Posterior cingulate gyrus (tissue), 11 donors: ENCODE measurements at places on chromosomes 12 and 14.
A peak's percentile ranks its signal among the peaks of the same experiment; 100 is the strongest.

DNA sequence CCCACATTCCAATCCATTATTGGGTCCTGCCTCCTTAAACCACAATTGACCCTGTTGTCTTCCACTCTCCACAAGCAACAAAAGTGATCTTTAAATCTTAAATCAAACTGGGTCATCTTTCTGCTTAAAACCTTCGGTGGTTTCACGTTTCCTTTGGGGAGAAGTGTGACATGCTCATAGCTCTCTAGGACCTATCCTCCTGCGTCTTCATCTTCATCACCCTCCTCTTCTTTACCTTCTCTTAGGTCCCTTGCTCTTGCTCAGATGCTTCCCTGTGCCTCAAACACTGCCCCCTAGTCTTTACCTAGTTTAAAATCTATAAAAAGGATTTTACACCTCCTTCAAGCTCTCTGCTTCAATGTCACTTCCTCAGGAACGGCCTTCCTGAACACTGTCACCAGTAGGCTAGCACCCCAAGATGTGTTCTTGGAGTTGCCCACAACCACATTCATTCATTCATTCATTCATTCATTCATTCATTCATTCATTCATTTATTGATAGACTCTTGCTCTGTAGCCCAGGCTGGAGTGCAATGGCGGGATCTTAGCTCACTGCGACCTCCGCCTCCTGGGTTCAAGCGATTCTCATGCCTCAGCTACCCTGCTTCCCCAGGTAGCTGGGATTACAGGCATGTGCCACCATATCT, 46.8 kb downstream of the GALNT4 start:
- DNase-seq: no peak

GRCh38 chr14:93019367-93019843, 96.3 kb downstream of the ITPK1 start:
- DNase-seq: no peak

- no peak for DNase-seq
Observed at GRCh38 chr12:78457938-78458337, 406.6 kb upstream of the SYT1 start.

- no peak for DNase-seq
Observed at GRCh38 chr12:2435511-2435910, 359.3 kb upstream of the FKBP4 start.

DNA sequence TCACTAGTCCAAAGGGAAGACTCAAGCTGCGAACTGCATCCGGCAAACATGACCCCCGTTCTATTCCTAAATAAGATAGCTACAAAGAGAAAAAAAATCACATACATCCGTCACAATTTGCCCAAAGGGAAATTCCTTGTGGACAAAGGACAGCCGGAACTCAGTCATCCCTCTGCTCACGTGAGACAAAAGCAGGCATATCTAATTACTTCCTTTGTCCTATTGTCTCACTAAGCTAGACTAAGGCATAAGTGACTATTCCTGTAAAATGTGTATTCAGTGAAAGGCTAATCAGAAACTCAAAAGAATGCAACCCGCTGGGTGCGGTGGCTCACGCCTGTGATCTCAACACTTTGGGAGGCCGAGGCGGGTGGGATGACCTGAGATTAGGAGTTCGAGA, 27.2 kb upstream of the NINJ2 start:
- DNase-seq: no peak

DNA sequence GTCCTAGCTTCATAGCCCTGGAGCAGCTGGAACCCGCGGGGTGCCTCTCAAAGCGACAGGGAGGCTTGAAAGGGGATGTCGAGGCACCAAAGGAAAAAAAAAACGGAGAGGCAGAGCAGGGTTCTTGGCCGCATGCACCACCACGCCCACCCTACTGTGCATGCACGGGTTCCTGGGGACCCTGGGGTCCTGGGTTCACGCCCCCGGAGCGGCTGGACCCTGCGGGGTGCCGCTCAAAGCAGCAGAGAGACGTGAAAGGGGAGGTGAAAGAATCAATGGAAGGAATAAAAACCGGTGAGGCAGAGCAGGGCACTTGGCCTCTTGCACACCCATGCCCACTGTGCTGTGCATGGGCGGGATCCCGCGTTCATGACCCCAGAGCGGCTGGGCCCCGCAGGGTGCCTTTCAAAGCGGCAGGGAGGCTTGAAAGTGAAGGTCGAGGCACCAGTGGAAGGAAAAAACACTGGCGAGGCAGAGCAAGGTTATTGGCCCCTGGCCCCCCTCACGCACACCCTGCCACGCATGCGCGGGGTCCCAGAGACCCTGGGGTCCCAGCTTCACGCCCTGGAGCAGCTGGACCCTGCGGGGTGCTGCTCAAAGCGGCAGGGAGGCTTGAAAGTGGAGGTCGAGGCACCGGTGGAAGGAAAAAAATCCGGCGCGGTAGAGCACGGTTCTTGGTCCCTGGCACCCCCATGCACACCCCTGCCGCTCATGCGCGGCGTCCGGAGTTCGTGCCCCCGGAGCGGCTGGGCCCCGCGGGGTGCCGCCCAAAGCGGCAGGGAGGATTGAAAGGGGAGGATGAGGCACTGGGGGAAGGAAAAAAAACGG, 318.5 kb downstream of the ALG10 start:
- no peak for DNase-seq

DNA sequence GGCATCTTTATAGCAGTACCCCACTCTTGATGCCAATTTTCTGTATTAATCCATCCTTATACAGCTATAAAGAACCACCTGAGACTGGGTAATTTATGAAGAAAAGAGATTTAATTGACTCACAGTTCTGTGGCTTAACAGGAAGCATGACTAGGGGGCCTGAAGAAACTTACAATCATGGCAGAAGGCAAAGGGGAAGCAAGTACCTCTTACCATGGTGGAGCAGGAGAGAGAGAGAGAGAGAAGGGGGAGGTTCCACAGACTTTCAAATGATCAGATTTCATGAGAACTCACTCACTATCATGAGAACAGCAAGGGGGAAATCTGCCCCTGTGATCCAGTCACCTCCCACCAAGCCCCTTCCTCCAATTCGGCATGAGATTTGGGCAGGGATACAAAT, 84.4 kb downstream of the SLC24A4 start:
- no peak for DNase-seq

- peak; percentile 77 for DNase-seq
Observed at GRCh38 chr12:113130457-113131135, 5.0 kb downstream of the RASAL1 start.

DNA sequence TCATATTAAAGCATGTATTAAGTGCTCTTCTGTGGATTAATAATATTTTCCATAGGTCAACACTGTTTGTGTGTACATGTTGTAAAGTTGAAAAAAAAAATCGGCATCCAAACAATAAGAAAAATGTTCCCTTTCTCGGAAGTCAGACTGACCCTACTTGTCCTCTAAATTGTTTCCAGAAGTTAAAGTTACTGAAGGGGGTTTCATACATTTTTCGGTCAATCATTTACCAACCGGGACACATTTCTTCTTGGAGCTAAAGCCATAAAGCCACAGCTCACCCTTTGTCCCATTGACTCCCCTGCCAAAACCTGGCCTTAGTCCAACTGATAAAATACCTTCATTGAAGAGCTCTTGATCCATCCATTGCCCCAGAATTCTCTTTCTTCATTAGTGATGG, 230.0 kb downstream of the ANO2 start:
- no peak for DNase-seq

GRCh38 chr14:70152704-70153103, 36.0 kb downstream of the SLC8A3 start:
- DNase-seq: no peak

GRCh38 chr12:58309806-58310205, 368.4 kb downstream of the ATP23 start:
- DNase-seq: no peak

- no peak for DNase-seq
Observed at GRCh38 chr12:110807640-110808039, 39.1 kb upstream of the CCDC63 start.

DNA sequence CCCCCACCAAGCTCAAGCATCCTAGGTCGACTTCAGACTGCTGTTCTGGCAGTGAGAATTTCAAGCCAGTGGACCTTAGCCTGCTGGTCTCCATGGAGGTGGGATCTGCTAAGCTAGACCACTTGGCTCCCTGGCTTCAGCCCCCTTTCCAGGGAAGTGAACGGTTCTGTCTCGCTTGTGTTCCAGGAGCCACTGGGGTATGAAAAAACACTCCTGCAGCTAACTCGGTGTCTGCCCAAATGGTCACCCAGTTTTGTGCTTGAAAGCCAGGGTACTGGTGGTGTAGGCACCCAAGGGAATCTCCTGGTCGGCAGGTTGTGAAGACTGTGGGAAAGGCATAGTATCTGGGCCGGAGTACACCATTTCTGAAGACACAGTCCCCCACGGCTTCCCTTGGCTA, 44.6 kb upstream of the FKBP4 start:
- no peak for DNase-seq

GRCh38 chr12:42364692-42365091, 38.7 kb downstream of the PPHLN1 start:
- no peak for DNase-seq

DNA sequence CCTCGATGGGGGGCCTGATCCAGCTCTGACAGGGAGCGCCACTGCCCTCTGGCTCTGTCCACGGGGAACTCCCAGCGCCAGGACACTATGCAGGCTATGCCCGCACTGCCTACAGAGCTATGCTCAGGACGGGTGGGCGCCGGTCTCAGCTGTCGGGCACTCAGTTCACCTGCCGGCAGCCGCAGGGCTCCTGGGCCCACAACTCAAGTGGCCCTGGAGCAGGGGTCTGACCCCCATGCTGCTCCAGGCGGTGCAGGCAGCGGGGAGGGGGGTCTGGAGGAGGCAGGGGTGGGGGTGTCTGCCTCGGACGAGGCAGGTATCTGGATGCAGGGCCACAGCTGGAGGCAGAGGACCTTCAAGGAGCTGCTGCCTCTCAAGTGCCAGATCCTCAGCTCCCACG, 28.5 kb upstream of the NUDT14 start:
- no peak for DNase-seq

GRCh38 chr12:103494051-103494733, 1.6 kb downstream of the C12orf42 start:
- no peak for DNase-seq

DNA sequence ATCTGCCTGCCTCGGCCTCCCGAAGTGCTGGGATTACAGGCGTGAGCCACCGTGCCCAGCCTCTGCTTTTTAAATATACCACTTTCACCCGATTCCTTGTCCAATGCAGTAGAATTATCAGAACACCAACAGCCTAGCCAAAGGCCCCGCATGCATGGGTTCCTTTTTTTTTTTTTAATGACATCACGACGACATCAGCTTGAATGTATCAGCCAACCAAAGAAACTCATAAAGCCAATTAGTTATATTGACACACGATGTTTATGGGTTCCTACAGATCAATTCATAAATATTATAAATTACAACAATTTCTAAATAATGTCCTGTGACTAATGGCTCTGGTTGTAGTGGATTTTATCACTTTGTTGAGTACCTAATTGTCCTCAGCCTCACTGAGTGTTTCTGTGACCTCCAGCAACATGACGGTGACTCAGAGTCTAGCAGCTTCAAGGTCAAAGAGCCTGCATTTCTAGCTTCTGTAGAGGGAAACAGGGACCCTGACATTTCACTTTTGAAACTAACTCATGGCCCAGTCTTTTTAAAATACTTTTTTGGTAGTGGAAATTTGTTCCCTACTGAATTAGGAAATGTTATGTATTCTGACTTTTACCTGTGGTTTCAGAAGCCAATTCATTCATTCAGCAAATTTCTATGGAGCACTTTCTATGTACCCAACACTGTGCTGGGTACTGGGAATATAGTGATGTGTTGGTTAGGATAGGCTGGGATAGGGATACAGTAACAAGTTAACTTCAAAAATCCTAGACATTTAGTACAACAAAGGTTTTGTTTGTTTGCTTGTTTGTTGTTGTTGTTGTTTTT, 144.1 kb downstream of the SUDS3 start:
- DNase-seq: no peak

DNA sequence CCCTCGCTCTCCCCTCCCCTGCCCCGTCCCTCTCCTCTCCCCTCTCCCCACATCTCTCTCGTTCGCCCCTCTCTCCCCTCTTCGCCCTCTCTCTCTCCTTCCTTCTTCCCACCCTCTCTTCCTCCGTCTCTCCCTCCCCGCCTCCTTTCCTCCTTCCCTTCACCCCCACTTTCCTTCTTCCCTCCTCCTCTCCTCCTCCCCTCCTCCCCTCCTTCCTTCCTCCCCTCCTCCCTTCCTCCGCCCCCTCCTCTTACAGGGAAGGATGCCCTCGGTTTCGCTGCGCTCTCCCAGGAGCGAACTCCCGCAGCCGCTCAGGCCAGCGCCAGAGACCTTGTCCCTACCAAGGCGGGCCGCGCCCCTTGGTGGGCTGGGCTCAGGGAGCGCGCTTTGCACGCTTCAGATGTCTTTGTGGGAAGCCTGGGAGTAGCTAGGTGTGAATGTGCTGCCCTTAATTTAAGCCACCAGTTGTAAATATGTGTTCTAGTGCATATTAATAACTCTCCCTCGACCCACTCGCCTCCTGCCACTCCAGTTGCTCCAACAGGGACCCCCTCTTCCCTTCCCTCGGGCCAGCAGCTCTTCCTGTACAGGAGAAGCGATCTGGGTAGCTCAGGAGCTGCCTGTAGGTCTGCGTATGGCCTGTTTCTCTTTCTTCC, 13.3 kb upstream of the MAP3K9 start:
- peak; percentile 82 for DNase-seq

GRCh38 chr12:102616692-102617091, 136.3 kb upstream of the IGF1 start:
- DNase-seq: no peak

DNA sequence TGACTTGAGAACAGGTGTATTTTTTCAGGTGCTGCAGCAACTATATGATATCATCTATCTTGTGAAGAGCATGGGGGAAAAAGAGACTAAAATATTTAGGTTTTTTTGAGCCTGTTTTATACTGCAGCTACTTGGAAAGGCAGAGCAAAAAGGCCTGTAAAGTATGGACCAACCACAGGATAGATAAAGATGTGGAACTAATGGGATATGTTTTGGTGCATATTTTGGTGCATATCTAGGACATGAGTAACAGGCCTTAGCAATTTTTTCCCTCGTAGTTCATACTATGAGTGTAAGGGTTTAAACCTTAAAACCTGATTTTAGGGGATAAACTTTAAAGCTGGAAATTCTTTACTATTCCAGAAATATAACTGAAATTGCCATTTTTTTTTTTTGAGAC, 6.0 kb upstream of the GTSF1 start:
- no peak for DNase-seq

- no peak for DNase-seq
Observed at GRCh38 chr12:114592946-114593345, 91.0 kb downstream of the TBX3 start.

- DNase-seq: peak; percentile 14
Observed at GRCh38 chr12:43444940-43445564, 107.0 kb downstream of the ADAMTS20 start.

GRCh38 chr14:24848102-24848790, 201.7 kb downstream of the STXBP6 start:
- DNase-seq: no peak

GRCh38 chr12:10331642-10332239, 24.1 kb downstream of the KLRD1 start:
- DNase-seq: no peak

- DNase-seq: no peak
Observed at GRCh38 chr14:87171141-87171540, 821.8 kb downstream of the GALC start.

DNA sequence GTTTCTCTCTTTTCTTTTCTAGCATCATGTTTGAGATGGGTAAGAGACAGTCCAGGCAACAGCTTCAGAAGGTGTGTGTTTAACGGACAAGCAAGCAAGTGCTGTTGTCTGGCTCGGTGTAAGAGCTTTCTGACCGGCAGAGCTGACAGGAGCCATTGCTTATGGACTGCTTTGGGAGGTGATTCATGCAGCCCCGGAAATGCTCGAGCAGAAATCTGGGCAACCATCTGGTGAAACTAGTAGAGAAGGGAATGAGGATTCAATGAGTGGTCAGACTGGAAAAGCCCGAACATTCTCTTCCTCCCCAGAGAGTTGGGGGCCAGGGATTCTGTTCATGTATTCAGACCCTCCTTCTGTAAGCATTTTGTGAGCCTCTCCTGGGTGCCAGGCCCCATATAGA, 24.4 kb downstream of the TUNAR start:
- DNase-seq: no peak
